ENCODE measurements at places on chromosomes 11 and 22. TPM values are rescaled to one million over a fixed set of nuclear protein-coding genes. Genes with fewer than 3 reads are reported as not detected.

The CRYBB2 gene
- total RNA-seq = 0.13 TPM

The PPME1 gene
- total RNA-seq = 61.8 TPM

The PNPLA3 gene
- total RNA-seq = 0.81 TPM

The TRIM66 gene
- 2.2 TPM for total RNA-seq

The CALCA gene
- total RNA-seq = not detected

The GLYAT gene
- total RNA-seq = not detected

The PDE2A gene
- total RNA-seq = 2.1 TPM

Data from A549 treated with dexamethasone at 1 μM for 4 hours (cell line).